Activated CD8-positive, alpha-beta memory T cell treated with anti-CD3 and anti-CD28 coated beads, Interleukin-2, amount 10 ng/mL, durations not matched to agents 7 days and 5 days (primary cell): ENCODE measurements at places on chromosomes 2 and 18.
A peak's percentile ranks its signal among the peaks of the same experiment; 100 is the strongest.

DNA sequence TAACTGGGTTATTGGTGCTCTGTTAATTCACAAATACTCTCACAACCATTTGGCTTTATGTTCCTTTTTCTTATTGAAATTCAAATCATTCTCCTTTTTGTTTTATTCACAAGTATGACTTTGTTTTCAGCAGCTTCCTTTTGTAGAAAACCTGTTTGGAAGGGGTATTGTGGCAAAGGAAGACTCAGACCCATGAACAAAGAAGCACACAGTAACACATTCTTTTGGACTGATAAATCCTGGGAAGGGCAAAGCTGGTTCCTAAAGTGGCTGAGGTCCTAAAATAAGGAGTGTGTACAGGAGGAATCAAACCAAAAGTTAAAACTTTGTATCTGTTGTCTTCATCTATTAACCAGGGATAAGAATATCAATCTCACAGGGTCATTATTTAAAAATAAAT is 374.7 kb upstream of the FIGN start:
- no peak for DNase-seq

GRCh38 chr2:185954389-185954788 is 215.8 kb downstream of the FSIP2 start:
- no peak for DNase-seq

DNA sequence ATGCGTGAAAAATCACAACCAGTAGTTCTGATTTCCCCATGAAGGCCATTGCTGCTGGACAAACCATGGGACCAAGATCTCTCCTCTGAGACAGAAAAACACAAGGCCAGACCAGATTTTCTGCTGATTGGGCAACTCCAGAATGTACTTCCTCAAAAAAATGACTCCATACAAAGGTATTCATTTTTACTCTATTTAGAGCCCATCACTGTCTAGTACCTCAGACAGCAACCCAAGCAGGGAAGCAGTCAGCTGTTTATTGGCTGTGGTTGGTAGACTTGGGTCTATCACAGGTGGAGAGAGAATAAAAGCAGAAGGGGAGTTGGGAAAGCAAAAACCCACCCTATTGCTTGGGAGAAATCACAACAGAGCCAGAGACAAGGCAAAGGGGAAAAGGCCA is 219.9 kb downstream of the PIK3C3 start:
- no peak for DNase-seq

DNA sequence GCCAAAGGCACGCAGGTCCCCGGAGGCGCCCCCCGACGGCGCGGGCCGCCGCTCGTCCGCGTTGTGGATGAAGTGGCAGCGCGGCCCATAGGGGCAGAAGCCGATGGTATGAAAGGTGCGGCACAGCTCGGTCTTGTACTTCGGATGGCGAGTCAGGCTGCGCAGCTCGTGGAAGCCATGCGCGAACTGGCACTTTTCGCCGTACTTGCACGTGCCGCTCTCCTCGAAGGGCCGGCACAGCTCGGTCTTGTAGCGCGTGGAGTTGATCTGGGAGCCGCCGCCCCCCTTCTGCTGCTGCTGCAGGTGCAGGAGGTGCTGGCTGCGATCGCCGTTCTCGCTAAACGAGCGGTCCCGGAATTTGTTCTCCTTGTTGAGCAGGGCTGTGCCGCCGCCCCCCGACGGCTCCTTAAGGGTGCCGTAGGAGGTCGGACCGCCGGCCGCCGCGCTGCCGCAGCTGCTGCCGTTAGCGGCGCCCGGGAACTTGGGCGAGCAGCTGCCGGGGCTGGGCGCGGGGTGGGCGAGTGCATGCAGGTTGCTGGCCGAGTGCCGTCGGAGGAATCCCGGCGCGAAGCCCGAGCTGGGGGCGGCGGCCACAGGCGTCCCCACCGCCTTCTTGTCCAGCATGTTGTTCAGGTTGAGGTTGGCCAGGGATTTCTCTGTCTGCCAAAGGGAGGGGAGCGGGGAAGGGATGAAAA is 1.2 kb downstream of the ZFP36L2 start:
- DNase-seq, result peak; percentile 84

DNA sequence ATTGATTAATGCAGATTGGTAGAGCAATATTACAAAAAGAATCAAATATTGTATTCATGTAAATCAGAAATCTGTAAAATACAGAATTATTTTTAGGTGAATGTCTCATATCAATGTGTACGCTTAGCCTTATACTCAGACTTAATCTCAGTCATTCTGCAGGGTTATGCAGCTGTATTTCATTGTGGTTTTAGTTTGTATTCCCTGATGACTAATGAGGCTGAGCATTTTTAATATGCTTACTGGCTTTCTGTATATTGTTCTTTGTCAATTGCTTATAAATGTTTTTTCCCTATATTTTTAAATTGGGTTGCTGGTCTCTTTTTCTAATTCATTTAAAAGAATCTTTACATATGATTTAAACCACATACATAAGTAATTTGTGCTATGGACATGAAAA is 50.1 kb downstream of the CDH19 start:
- no peak for DNase-seq

DNA sequence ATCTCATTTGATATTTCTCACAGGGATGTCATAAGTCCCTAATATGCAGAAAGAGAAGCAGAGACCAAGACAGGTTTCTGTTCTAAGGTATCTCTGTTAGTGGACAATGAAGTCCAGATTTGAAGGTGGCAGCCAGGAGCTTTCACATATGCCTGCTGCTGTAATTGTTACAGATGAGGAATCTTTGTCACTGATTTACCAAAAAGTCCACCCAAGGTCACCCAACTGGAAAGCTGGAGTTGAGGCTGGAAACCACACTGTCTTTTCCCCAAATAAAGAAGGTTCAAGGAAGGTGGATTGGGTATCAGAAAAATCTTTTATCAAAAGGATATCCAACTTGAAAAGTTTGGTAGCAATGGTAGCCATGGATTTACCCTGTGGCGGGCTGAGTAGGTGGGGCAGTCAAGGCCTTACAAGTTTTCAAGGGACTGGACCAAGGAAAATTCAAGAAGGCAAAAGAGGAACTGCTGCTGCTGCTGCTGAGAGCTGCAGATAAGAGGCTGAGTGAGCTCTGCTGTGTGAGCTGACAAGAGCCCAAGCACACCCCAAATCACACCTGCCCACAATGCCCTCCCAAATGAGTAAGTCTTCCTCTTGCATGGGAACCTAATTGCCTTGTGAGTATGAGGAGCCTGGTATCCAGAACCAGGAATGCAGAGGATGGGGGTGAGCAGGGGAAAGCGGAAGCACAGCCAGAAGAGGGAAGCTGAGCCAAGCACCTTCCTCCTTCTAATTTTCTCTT is 241.2 kb downstream of the ANAPC1 start:
- DNase-seq, result no peak

- DNase-seq, result no peak
These were observed 45.8 kb upstream of the FLACC1 start for GRCh38 chr2:201402651-201403562.

GRCh38 chr2:234271338-234271737 is 220.8 kb downstream of the SPP2 start:
- DNase-seq, result no peak

DNA sequence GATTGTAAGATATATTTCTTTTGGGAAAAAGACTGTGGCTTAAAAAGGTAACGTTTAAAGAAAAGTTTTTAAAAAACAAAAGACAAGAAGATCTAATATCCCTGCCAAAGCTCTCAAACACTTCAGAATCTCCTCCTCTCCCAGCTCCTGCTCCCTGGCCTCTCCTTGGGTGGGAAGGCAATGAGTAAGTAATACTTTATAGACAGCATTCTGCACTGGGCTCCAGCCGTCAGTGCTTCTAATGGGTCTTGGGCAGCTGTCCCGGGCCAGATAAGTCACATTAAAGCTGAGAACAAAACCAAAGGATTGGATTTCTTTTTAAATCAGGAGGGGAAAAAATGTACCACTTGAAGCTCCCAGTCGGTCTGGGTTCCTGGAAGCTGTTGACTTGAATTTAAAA is 133.7 kb downstream of the ALPK2 start:
- DNase-seq, result no peak

- no peak for DNase-seq
These were observed 141.5 kb upstream of the HAAO start for GRCh38 chr2:42933824-42934254.

DNA sequence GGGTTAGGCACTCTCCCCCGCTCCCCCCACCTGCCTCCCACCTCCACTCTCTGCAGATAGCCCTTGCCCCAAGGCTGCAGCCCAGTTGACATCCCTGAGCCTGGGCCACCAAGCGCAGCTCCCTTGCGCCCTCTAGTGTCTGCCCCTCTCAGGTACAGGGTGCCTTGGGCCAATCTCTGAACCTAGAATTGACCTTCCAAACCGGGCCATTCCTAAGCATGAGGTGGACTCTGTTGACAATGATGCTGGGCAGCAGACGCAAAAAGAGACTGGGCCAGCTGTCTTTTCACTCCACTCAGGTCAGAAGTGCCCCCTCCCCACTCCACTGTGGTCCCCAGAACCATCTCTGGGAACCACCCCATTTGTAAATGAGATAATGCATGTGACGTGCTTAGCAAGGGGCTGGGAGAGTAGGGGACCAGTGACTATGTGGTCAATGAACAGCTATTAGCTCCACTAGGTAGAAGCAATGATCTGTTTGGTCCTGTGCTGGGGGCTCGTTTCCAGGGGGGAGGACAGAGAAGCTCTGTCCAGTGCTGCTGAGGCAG is 43.3 kb upstream of the PLB1 start:
- peak; percentile 89 for DNase-seq

DNA sequence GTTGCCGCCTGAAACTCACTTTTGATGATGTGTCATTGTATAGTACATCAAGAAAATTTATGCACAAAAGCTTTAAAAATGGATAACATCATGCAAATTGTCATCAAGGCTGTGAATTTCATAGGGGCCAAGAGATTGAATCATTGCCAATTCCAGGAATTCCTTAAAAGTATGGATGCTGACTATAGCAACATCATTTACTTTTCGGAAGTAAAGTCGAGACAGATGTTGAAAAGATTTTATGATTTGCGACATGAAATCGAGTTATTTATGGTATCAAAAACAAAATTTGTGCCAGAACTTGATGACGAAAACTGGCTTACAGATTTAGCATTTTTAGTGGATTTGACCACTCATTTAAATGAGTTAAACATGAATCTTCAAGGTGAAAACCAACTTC is 56.3 kb downstream of the ASB1 start:
- no peak for DNase-seq

- DNase-seq, result no peak
These were observed 780.5 kb upstream of the FAM98A start for GRCh38 chr2:34379586-34379985.

DNA sequence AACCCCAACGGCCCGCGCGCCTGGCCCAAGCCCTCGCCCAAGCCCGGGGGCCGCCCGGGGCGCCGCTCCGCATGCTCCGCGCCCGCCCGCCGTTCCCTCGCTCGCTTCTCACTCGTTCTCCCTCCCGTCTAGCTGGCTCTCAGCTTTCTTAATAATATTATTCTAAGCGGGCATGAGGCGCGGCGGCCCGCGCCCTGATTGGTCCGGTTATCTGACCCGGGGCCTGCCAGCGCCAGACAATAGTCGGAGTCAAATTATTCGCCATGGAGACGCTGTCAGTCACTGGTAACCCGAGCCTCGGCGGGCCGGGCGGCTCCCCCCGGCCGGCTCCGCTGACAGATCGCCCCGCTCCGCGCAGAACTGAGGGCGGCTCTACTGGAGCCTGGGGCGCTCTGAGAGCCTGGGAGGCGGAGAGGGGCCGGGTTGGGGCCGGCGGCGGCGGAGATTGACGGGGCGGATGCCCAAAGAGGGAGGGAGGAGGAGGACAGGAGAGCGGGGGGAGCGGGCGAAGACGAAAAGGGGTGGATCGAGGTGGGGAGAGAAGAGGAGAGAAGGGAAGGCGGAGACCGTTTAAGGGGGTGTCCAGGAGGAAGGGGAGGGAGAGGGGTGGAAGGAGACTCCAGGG is at the start of gene SIX2:
Gene SIX2, minus strand, starts transcription at position 150 of the 625 bp plus-strand sequence. CDS start 342 bp downstream, outside the sequence.
- DNase-seq, result no peak

DNA sequence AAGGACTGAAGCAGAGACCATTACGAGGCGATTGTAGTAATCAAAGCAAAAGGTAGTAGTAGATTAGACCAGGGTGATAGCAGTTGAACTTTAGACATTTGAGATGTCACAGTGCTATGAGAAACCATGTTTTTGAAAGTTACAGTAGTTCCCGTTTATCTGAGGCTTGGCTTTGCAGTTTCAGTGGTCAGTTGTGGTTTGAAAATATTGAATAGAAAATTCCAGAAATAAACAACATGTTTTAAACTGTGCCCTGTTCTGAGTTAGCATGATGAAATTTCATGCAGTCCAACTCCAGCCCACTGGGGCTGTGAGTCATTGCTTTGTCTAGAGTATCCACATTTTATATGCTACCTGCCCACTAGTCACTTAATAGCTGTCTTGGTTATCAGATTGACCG is 47.5 kb downstream of the ZNF638 start:
- no peak for DNase-seq

GRCh38 chr2:184316921-184317320 is 281.4 kb upstream of the ZNF804A start:
- no peak for DNase-seq

- no peak for DNase-seq
These were observed 1376.3 kb upstream of the CELF4 start for GRCh38 chr18:38941711-38942561.

GRCh38 chr2:95380731-95381130 is 21.8 kb upstream of the FAHD2A start:
- DNase-seq, result no peak

DNA sequence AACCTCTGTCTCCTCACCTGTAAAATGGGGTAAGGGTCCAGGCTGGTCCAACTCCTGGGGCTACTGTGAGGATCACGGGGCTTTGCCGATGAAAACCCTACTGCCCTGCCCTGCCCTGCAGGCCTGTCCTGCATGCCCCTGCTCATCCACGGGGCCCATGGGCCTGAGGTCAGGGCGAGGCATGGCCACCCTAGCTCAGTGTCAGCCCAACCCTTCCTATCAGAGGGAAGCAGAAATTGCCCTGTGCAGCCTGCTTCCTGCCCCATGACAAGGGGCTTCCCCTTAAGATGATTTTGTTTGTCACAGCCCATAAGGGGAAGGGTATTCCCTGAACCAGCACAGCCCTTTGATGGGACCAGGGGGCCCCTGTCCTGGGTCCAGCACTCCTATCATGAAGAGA is 353.6 kb upstream of the ID2 start:
- no peak for DNase-seq

DNA sequence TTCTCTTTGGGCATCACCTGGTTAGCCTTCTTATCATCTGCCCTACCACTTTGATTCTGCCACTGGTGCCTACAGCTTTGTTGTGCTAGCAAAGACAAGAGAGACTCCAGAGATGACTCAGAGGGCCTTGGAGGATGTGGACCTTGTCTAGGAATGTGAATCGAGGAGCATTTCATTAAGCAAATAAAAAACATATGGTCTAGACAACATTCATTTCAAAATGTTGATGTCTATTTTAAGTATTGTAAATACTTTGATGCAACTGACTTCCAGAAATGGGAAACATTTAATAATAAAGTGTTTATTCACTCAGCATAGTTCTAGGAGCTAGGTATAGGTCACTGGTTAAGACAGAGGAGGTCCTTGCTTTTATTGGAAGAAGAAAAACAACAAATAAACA is 195.5 kb downstream of the CDCA7 start:
- no peak for DNase-seq

GRCh38 chr18:30451981-30452380 is 590.6 kb downstream of the DSC3 start:
- no peak for DNase-seq

DNA sequence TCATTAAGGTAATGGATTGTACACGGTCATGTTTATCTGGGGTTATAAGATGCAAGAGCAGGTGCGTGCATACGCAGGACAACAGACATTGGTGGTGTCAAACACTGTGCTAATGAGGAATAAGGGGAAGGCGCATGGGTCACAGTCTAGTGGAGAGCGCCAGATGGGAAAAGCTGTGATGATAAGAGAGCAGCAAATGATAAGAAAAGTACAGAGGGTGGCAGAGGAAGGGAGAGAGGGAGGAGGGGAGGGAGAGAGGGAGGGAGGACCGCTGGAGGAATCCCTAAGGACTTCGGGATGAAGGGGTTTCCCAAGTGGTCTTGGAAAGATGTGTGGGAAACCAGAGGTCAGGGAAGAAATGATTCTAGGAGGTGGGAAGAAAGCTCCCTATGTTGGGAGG is 2.9 kb downstream of the TNFRSF11A start:
- no peak for DNase-seq
